ENCODE measurements at places on chromosomes 3 and 15.

DNA sequence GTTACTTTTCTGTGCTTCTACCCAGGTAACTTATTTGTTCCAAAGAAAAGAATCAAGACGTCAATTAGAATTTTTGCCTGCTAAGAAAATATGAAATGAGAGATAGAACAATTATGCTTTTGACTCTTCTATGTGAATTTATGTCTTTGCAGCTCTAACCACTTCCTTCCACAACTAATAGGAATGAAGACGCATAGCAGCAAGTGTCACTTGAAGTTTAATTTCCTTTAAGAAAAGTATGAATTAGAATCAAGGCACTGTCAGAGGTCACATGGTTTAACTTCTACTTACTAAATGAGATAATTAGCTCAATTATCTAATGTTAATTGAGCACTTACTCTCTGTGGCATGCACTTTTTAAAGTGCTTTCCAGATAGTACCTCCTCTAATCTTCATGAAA lies 3.3 kb downstream of the WDR49 start:
- DNase-seq, result no peak

GRCh38 chr15:40427188-40427587 lies 13.6 kb upstream of the BAHD1 start:
- DNase-seq, result no peak

DNA sequence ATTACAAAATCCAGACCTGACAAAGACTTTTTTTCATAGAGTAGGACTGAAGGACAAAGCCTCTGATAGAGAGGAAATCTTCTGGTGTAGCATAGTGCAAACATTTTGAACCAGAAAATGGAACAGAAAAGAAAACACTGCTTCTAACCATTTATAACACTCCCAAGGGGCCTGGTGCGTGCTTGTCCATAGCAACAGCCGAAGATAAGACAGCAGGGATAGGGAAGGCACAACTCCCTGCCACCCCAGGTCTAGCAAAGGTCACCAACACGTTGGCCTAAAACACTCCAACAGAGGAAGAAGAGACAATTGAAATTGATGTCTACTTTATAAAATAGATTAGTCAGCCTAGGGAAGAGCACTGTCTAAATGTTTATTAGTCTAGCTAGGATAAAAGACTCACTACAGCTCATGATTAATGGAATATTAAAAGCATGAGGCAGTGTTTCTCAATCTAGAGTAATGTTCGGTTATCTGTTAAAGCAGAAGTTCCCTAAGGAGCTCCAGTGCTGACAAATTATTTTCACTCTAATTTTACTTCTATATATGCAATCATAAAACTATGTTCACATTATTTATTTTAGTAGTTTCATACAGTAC lies 145.2 kb downstream of the P3H2 start:
- no peak for DNase-seq

- no peak for DNase-seq
These were observed 148.7 kb downstream of the XXYLT1 start for GRCh38 chr3:195122261-195122660.

DNA sequence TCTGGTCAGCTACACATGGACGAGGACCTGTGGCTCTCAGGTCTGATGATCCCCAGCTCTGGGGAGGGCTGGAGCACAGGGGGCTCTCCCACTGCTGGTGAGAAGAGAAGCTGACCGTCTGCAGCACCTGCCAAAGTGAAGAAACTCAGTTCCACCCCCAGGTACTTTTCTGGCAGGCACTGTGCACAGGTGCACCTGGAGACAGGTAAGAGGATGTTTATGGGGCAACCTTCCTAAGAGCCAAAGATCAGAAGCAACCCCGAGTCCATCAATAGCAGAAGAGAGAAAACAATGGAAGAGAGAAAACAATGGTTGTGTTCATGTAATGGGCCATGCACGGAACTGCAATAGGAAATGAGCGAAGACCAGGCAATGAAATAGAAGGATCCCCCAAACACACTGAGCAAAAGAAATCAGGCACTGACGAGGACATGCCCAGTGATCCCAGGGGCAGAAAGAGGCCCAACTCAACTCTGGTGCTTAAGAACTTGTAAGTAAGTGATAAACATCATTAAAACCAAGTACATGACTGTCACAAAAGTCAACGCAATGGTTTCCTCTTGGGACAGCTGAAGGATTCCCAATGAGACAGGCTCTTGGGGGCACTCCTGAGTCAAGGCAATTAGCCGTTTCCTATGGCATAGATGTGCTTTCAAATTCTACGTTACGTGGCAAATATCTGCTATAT lies 95.0 kb upstream of the ALDH1A3 start:
- DNase-seq, result no peak

- no peak for DNase-seq
These were observed 97.1 kb downstream of the TMEM108 start for GRCh38 chr3:133135306-133135705.

DNA sequence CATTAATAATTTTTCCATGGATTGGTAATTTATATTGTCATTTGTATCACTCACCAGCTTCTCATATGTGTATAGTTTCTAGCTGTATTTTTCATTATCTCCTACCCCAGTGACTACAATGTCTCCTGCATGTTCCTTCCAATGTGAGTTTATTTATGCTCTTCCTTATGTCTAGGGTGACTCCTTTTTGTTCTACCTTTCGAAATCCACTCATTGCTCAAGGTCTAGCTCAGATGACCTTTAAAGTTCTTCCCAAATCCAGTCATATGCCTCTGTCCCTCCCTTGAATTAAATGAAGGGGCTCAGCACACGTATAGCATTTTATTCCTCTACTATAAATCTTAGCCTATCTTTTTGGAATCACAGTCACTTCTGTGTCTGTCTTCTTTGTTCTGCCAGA lies 53.0 kb downstream of the TMEM45A start:
- DNase-seq, result no peak

DNA sequence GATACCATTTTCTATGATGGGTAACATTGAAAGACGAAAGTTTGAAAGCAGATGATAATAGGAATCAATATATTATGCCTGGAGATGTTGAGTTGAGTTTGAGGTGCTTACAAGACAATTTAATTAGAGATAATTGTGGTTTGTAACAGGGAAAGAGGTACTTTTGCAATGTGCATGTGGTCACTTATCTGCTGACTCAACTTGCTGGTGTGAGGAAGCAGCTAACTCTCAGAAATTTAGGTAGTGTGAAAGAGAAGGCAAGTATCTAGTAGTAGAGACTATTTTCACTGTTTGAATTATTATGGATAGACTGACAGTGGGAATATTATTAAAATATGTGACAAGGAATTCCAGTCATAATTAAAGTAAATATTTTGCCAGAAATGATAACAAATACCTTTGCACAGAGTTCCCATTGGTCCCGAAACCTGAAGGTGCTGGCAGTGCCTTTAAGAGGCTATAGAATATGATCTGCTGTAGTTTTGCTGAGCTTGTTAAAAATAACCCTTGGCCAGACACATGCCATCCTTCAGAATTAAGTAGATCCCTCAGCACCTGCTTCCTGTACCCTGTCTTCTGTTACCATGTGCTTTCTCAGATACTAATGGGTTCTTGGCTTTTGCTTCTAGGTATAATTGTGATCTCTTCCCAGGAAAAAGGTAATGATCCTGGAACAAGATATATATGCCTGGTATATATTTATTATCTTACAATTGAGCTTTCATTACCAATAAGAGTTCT lies 315.9 kb downstream of the BCHE start:
- DNase-seq, result no peak

DNA sequence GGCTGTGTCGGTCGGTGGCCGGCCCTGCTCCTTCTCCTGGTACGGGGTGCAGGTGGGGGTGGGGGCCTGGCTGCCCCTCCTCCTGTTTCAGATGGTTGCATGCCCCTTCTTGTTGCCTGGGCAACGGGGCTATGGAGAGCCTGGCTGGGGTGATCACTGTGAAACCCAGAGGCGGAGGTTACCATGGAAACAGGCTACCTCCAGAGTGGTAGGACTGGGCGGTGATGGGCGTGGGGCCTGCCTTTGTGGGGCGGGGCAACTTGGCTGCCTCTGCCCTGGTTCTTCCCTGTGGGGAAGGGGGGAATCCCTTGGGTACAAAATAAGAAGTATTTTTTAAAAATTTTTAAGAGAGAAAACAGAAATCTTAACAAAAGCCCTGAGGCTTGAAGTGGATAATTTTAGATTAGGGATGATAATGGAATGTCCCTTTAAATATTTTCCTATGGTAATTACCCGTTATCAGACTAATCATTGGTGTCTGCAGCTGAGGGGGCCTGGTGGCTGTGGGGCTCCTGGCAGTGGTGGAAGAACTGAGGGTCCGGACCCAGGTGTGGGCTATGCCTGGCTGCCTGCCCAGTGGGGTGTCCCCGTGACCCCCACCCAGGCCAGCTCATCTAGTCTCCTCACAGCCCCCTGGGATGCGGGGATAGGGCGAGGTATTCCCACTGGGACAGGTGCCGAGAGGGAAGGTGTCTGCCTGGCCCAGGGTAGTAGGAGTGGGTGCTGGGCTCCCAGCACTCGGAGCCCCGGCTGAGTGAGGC lies 32.5 kb downstream of the PLXNA1 start:
- DNase-seq, result no peak

Data from BJ (cell line).